IMR-90 (cell line): ENCODE measurements at places on chromosomes 11 and 22. TPM values are rescaled to one million over a fixed set of nuclear protein-coding genes. Genes with fewer than 3 reads are reported as not detected.

Gene OR4A16
- total RNA-seq = not detected in 2 replicates

Gene CRYBB3
- total RNA-seq = not detected in 2 replicates

Gene TTC28
- 9.4 and 13.3 TPM in 2 replicates for total RNA-seq

Gene SPCS2
- 13.3 and 15.4 TPM in 2 replicates for total RNA-seq

Gene GRAP2
- under 0.01 TPM in 1 of 2 replicates, not detected in the other for total RNA-seq

Gene POU2AF2
- not detected in 2 replicates for total RNA-seq

Gene MS4A12
- total RNA-seq = not detected in 2 replicates

Gene ART1
- total RNA-seq = not detected in 2 replicates

Gene TRPM5
- total RNA-seq = not detected in 2 replicates

Gene ANKK1
- total RNA-seq = not detected in 2 replicates

Gene TSKU
- total RNA-seq = 6.4 and 6.8 TPM in 2 replicates

Gene CDHR5
- total RNA-seq = not detected in 2 replicates

Gene NEU3
- 8.3 and 10.6 TPM in 2 replicates for total RNA-seq

Gene OR4C13
- total RNA-seq = not detected in 2 replicates

Gene PRODH
- not detected in 2 replicates for total RNA-seq

Gene WBP2NL
- not detected in 2 replicates for total RNA-seq

Gene TMEM134
- total RNA-seq = 12.5 and 18.9 TPM in 2 replicates

Gene RIMBP3B
- total RNA-seq = 0.18 and 0.28 TPM in 2 replicates

Gene NTM
- 17.8 and 19.5 TPM in 2 replicates for total RNA-seq

Gene IGF2
- 2.3 and 5.0 TPM in 2 replicates for total RNA-seq

Gene OR6T1
- not detected in 2 replicates for total RNA-seq
